ENCODE measurements at places on chromosomes 11 and 22.

- no peak for DNase-seq
These were observed 390.3 kb downstream of the SHANK2 start for GRCh38 chr11:70862093-70862492.

GRCh38 chr11:12241401-12241800, 131.0 kb downstream of the MICAL2 start:
- no peak for DNase-seq

- no peak for DNase-seq
These were observed 153.6 kb downstream of the MAML2 start for GRCh38 chr11:96189351-96189750.

- no peak for DNase-seq
These were observed 24.8 kb downstream of the ARVCF start for GRCh38 chr22:19991645-19992451.
